Activated T-cell treated with anti-CD3 and anti-CD28 coated beads for 48 hours (primary cell): ENCODE measurements at places on chromosomes 5 and 9.

GRCh38 chr9:114172981-114173833, 17.9 kb downstream of the COL27A1 start:
- no peak for DNase-seq

GRCh38 chr9:134286471-134287245, 39.6 kb upstream of the RXRA start:
- no peak for DNase-seq

DNA sequence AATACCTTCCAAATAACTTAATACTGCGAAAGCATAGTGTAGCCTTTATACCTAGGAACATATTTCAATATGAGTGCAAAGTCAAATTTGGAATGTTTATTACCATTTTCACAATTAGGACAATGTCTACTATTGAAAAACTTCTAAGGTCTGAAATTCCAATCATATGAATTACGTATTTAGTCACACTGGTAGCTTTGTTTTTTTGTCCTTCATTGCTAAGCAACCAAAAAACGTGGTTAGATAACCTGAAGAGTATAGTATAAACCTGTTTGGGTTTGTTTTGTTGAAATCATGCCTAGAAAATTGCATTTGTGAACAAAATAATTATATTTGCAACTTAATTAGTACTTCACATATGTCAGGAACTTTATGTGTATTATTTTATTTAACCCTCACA, 134.2 kb downstream of the FBXO4 start:
- no peak for DNase-seq

- no peak for DNase-seq
These were observed 846 bp upstream of the NSG2 start for GRCh38 chr5:174044466-174045254.

DNA sequence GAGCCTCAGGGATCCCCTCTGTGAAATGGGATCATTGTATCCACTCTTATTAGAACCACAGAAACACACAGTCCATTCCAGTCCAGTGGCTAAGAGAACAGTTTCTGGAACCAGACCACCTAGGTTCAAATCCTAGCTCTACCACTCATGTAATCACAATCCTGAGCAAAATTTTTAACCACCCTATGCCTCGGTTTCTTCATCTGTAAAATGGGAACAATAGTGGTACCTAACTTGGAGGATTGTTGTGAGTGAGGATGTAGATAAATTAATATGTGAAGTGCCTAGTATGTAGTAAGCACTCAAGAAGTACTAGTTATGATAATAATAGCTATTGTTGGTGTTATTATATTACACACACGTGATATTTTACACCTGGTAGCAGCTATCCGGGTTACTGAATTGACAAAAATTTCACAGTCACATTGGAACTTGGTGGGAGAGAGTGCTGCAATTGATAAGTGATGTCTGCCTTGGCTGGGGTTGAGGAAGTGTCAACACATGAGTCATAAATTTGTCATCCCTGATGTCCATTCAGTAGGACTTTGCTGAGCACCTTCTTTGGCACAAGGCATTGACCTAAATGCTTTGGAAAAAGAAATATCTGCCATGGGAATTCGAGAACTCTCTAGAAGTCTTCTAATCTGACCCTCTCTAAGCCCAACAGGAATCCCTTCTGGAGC, 68.4 kb downstream of the COL27A1 start:
- DNase-seq: no peak

GRCh38 chr9:94921092-94921471, 194.6 kb downstream of the AOPEP start:
- DNase-seq: no peak

- DNase-seq: no peak
These were observed 624.4 kb upstream of the C9orf72 start for GRCh38 chr9:28197653-28198052.

GRCh38 chr5:158875272-158875679, 224.4 kb downstream of the EBF1 start:
- no peak for DNase-seq

DNA sequence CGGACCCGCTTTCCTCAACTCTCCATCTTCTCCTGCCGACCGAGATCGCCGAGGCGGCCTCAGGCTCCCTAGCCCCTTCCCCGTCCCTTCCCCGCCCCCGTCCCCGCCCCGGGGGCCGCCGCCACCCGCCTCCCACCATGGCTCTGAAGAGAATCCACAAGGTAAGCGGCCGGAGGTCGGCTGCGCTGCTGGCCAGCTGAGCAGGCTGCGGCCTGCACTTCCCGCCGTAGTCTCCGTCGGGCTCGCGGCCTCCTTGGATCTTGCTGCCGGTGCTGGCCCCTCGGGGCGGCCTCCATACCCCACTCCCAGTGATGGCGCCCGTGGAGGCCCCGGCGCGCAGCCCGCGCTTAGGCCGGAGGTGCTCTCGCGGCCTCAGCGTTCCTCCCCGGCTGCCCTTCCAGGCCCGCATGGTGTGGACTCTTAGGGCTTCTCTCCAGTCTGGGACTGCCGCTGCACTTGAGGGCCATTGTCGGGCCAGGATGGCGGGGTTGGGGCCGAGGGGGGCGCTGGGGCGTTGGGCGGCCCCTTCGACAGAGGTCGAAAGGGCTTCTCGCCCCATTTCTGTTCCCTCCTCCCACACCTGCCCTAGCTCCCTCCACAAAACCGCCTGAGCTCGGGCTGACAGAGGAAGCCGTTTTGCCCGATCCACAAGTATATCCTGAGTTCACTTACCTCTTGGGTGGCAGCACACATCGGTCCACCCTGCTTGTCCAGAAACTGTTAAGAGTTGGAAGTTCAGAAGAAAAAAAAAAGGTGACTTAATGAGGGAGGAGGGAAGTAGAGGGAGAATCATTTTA, 714 bp downstream of the UBE2D2 start:
- peak; percentile 50 for DNase-seq

DNA sequence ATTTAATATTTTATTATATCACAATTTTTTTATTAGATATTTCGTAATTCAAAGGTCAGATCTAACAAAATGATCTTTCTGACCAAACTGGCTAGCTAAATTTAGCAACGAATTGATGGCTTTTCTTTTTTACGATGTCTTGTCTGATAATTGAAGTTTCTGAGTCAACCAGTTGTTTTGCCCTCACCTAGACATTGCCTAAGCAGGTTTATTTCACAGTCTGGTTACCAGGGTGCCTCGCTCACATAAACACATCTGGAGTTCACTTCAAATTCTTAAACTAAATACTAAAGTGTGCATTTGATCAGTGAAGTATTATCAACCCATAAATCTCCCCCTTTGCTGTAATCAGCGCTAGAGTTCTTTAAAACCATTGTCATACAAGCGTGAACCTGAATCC, 448.3 kb downstream of the TLE4 start:
- DNase-seq: no peak

GRCh38 chr5:83179966-83180365, 102.6 kb downstream of the XRCC4 start:
- no peak for DNase-seq

DNA sequence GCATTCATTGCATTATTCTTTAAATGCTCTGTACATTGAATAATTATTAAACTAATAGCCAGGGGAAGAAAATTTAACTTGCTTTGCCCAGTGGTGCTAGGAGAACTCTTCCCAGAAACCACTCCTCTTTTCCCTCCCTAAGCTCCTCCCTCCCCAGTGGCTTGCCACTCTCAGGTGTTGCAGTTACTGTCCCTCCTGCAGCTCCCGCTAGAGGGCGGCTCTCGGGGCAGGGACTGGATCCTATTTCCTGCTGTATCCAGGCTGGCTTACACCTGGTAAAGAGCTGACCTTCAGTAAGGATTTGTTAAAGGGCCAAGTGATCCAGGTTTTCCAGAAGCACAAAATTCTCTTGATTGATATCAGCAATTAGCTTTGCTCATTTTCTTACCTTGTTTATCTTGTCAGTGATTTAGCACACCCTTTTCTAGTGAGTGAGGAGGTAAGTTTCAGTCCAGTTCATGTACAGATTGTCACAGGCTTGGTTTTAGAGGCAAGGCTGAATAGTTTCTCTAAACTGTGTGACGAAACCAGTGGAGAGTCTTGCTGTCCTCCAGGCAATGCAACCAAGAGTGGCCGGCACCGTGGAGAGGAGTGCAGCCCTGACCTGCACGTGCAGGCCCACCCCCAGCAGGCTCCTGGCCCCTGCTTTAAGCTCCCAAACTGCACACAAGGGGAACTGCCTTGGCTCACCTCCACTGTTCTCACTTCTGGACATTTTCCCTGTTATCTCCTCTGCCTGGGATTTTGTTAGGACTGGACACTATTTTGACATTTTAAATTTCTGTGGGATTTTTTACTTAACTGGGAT, 423.8 kb downstream of the SPOCK1 start:
- DNase-seq: peak; percentile 27

GRCh38 chr5:132751444-132751843, 4.2 kb downstream of the CCNI2 start:
- no peak for DNase-seq

- no peak for DNase-seq
These were observed 1920.3 kb upstream of the WWC1 start for GRCh38 chr5:166370928-166371690.

GRCh38 chr5:135365281-135365680, 33.8 kb downstream of the MACROH2A1 start:
- no peak for DNase-seq

GRCh38 chr5:57889558-57889957, 406.9 kb upstream of the ACTBL2 start:
- DNase-seq: no peak

DNA sequence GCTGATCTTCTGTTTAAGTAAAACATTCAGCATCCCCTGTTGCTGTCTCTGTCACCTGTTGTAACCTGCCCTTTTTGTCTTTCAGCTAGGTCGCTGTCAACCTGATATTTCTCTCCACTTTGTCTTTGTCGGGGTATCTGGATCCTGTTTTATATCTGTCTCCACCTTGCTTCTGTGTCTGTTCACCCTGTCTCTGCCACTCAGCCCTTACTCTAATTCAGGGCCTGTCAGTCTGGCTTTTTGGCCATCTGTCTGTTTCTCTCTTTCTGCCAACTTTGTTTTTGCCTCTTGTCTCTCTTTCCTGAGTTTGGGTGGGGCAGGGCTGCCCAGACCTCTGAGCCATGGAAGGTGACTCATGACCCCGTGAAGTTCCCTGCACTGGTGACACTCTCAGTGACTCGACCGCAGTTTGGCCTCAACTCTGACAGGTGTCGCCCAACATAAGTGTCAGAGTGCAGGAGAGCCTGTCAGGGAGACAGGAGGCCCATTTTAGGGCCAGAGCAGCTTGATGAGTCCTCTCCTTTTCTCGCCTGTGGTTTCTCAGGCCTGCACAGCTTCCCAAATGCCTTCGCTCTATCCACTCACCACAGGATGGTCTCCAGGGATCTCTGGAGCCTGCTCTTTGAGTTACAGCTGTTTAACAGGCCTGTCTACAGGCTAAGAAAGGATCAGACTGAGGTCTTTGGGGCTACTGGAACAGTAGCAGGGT, 868 bp downstream of the ZBTB43 start:
- peak; percentile 77 for DNase-seq

GRCh38 chr9:114339130-114339908, 9.7 kb downstream of the ORM2 start:
- peak; percentile 60 for DNase-seq
